Stimulated activated CD8-positive, alpha-beta memory T cell treated with anti-CD3 and anti-CD28 coated beads, Interleukin-7, amount 100 ng/mL, for 1 hour (primary cell): ENCODE measurements at places on chromosomes 11 and 22.

GRCh38 chr11:118984825-118985224, 13.1 kb upstream of the CENATAC start:
- DNase-seq = no peak

DNA sequence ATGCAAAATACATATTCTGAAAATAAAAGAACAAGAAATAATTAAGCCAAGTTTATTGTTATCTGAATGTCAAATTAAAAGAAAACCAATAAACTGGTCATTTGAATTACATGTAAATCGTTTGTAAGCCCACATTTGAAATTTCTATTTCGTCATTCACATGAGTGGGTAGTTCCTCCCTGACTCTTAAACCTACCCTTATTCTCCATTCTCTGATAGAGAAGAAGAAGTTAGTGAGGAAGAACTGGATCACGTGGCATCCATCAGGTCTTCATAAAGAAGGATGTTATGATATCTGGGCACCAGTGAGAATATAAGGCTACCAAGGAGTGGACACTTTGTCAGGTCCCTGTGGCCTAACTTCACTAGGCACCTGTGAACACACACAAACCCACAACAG, 328.1 kb downstream of the OPCML start:
- no peak for DNase-seq

- no peak for DNase-seq
Measured at GRCh38 chr22:46515208-46516111, 22.0 kb downstream of the CELSR1 start.

- no peak for DNase-seq
Measured at GRCh38 chr11:113584371-113584770, 109.2 kb upstream of the DRD2 start.
